Endothelial cell of umbilical vein (primary cell): ENCODE measurements at places on chromosomes 3 and 15. TPM values are rescaled to one million over a fixed set of nuclear protein-coding genes. Genes with fewer than 3 reads are reported as not detected.

DNA sequence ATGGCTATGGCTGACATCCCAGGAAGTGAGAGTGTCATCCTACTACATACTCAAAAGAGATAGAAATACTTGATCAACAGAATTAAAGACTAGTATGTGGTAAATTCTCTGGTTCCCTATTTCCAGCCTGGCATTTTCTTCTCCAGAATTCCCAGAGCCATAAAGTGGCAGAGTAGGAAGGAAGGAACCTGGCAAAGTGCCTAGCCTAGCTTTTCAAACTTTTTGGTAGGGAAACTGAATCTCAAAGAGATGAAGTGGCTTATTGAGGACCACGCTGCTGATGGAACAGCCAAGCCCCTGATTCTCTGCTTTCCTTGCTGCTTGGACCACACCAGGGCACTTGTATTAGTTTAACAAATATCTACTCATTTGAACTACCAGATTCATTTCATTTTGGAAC lies 312.4 kb upstream of the RORA start:
- no peak for DNase-seq

DNA sequence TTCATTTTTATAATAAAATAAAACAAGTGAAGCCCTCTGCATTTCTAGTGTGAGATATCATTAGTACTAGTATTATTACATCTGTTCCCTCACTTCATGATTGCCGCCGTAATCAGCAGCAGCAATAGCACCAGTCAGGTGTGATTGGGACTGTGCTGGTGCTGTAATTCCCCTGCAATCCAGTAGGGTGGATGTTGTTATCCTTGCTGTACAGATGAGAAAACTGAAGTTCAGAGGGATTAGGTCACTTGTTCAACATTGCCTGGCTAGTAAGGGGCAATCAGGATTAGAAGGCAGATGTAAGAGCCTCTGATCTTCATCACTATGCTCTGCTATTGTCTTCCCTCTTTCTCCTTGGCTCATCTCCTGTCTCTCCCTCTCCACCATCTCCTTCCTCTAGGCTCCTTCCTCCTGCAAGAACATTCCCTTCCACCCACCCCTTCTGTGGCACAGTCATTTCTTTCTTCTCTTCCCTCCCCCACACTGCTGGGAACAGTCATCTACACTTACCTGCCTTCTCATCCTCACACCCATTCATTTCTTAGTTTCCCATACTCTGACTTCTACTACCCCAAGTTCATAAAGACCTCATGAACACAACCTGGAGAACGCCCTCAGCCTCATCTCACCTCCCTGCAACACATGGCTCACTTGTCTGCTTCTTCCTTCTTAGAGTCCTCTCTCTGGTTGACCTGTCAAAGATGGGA lies 29.7 kb downstream of the CRYGS start:
- no peak for DNase-seq

DNA sequence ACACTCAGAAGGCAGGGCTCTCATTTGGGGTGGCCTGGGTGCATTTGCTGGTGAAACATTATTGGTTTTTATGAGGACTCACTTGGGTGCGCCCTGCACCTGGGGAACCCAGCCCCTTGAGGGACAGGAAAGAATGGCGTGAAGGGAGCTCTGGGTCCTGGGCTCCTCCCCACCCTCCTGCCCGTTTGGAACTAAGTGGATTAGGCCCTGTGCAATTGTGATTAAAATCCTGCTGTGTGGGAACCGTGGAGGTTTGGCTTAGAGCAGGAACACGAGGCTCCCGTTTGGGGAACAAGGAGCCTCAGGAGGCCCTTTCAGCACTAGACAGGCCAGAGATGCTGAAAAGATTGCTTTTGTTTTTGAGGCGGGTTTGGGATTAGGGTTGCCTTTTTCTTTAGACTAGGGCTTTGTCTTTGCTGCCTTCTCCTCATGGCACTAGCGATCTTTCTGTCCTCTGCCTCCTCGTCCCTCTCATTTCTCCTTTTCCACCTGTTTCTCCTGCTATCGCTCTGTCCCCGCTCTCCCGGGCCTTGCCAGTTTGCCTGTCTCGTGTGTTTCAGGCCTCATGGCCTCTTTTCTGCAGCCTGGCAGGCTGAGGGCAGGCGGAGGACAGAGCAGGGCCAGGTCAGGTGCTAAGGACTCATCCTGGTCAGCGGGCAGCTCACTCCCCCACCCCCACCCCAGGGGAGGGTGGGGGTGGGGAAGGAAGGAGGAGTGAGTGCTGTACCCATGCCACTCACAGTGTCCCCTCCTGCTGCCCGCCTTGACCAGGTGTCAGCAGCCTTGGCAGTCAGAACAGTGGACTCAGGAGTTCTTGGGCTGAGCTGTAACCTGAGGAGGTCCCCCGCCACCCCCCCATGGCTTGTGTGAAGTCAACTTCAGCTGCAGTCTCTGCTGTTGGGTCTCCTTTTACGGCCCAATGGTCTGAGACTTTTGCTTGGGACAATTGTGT lies 8.6 kb downstream of the MAPKAPK3 start:
- no peak for DNase-seq

GRCh38 chr3:8298021-8298954 lies 203.3 kb upstream of the LMCD1 start:
- no peak for DNase-seq

- no peak for DNase-seq
Measured at GRCh38 chr3:18402239-18402799, 22.8 kb downstream of the SATB1 start.

DNA sequence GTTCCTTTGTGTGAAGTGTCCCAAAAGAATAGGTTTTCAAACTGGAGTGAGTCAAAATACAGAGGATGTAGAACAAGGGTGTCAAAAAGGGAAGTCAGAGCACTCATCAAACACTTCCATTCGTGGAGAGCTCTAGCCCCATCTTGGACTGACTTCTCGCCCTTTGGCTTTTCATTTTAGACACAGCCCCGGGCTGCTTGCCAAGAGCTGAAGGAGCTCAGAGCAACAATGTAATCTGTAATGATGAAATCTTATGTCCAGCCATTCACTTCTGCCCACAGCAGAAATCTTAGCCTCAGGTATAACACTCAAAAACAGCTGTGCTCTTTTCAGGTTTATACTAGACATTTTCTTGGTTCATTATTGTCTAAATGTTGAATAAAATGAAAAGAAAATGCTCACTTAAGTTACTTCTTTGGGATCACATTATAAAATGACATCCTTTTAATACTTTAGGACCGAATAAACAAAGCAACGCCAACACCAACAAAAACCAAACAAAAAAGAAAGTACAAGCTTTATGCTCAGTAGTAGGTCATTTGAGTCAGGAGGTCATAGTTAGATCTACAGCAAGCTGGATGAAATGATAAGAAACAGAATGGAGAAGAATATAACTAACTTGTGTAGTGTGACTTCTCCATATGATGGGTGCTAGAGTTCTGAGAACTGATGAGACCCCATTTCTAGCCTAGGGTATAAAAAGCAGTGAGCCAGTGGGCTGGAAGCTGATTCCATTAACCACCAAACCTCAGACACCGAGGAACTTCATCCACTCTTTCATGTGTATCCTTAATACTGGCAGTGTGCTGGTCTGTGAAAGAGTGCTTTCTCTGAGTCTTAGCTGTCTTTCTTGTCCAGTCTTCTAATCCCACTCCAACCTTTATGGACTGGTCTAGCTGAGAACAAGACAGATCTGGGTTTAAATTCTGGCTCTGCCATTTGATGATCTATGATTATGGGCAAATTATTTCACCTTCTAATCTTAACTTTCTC lies 131.8 kb upstream of the SLC7A14 start:
- DNase-seq: no peak

DNA sequence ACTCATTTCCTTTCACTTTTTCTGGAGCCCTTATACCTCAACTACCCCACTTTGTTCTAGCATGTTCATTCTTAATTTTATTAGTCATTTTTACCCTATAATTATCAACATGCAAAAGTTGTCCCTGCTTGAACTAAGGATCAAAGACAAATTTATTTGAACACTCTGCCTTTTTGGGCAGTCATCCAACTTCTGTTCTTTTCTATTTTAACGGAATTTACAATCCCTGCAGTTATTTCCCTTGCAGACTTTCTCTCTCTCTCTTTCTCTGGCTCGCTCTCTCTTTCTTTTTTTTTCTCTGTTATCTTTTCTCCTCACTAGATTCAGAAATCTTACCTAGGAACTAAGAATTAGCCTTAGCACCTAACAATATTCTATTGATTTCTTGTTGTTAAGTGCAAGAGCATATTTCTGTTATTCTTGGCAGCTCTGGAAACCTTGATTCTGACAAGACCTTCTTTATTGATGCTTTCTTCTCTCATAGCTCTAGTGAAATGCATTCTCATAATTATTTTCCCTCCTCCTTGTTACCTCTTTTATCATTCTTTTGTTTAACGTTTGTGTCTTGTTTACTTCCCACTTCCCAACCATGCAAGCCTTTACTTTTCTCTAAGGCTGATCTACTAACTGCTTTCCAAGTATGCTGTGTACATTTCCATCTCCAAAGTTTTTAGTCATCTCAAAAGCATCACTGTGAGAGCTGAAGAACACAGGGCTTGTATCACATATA lies 951.6 kb downstream of the DIPK2A start:
- DNase-seq: peak; percentile 51

GRCh38 chr3:194875581-194876402 lies 190.1 kb downstream of the FAM43A start:
- DNase-seq: no peak

- DNase-seq: no peak
Measured at GRCh38 chr3:79255702-79256101, 512.1 kb downstream of the ROBO1 start.

- DNase-seq: no peak
Measured at GRCh38 chr3:53256704-53257055, 858 bp upstream of the TKT start.

- DNase-seq: no peak
Measured at GRCh38 chr3:187677604-187678003, 7.4 kb upstream of the SST start.

DNA sequence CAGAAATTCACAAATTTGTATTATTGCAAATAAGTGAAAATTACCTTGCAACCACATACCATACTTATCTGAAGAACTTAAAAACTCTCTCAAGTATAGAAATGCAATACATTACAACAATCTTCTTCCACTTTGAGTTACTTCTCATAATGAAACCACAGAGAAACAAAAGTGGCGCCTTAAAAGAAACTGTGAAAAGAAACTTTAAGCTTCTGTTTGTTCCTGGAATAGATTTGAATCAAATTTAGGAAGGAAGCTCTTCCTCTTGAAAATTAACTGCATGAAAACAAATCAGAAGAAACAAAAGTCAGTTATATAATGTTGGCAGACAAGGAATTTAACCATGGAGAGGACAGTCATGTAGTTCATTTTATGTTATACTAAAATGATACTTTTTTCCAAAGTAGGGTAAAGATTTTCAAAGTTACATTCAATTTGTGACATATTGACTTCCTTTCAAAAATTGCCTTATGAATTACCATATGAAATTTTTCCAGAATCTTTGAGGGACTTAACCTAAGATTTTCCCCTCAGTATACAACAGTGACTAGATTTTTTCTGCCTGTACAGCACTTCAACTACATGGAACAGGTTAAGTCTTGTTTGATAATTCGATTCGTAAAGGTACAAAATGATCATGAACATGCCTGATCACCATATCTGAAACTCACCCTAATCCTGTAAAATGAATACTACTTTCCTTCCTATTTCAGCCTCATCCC lies 57.6 kb upstream of the TNFSF10 start:
- peak; percentile 43 for DNase-seq

DNA sequence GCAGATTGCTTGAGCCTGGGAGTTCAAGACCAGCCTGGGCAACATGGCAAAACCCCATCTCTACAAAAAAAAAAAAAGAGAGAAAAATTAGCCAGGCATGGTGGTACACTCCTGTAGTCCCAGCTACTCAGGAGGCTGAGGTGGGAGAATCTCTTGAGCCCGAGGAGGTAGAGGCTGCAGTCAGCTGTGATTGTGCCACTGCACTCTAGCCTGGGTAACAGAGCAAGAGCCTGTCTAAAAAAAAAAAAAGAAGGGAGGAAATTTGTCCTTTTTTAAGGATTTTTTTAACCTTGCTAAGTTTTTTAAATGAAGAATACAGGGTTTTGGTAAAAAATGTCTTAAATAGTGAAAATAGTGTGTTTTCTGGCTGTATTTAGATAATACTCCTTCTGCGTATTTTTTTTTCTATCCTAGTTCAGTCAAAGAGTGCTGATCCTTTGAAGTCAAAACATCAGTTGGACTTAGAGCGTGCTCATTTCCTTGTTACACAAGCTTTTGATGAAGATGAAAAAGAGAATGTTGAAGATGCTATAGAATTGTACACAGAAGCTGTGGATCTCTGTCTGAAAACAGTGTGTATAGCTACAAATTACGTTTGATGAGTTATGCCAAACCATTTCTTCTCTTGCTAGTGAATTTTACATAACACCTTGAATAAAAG lies 11.1 kb downstream of the CAPN7 start:
- no peak for DNase-seq

- no peak for DNase-seq
Measured at GRCh38 chr3:24145481-24145880, 200.4 kb downstream of the NR1D2 start.

- no peak for DNase-seq
Measured at GRCh38 chr3:4828279-4829030, 150.8 kb upstream of the BHLHE40 start.

- no peak for DNase-seq
Measured at GRCh38 chr3:132659000-132659364, 627 bp downstream of the ACAD11 start.

DNA sequence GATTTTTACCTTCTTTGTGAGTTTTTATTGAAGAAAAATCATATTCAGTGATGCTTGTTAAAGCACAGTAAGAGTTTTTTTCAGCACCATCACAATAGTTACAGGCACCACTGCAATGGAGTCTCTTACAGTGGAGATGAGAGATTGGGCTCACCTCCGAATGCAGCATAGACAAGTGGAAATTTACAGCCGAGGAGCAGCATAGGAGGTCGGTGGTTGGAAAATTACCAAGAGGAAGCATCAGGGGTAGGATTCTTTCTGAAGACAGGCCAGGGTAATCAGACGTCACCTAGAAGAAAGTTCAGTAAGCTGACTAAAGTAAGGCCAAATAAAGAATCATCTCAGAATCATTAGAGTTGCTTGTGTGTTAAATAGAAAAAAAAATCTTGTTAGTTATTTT lies 491.6 kb downstream of the RBMS3 start:
- DNase-seq: no peak

- DNase-seq: no peak
Measured at GRCh38 chr3:149647285-149647684, 10.5 kb downstream of the WWTR1 start.

ICE2 gene
- total RNA-seq: 50.9 and 57.0 TPM in 2 replicates

ITPKA gene
- 0.18 and 0.66 TPM in 2 replicates for total RNA-seq

LSM3 gene
- 13.0 and 13.6 TPM in 2 replicates for total RNA-seq

PDE8A gene
- total RNA-seq: 45.7 and 46.9 TPM in 2 replicates

ITIH3 gene
- total RNA-seq: not detected in 2 replicates

POLQ gene
- total RNA-seq: 9.5 and 10.8 TPM in 2 replicates

SLC28A1 gene
- total RNA-seq: not detected in 2 replicates

OIP5 gene
- total RNA-seq: 9.2 and 11.4 TPM in 2 replicates

OCA2 gene
- not detected in 2 replicates for total RNA-seq

GOLGA6L10 gene
- 3.9 and 4.4 TPM in 2 replicates for total RNA-seq

SLC2A2 gene
- total RNA-seq: not detected in 2 replicates

AP3B2 gene
- not detected in 2 replicates for total RNA-seq

LRRC15 gene
- total RNA-seq: not detected in 2 replicates

NECTIN3 gene
- 26.9 and 32.6 TPM in 2 replicates for total RNA-seq

KLHL24 gene
- total RNA-seq: 45.8 and 46.2 TPM in 2 replicates

AP2M1 gene
- 400 and 431 TPM in 2 replicates for total RNA-seq

AGBL1 gene
- total RNA-seq: not detected in 2 replicates
